RPMI8226 (cell line): ENCODE measurements at places on chromosomes 13 and 19.

DNA sequence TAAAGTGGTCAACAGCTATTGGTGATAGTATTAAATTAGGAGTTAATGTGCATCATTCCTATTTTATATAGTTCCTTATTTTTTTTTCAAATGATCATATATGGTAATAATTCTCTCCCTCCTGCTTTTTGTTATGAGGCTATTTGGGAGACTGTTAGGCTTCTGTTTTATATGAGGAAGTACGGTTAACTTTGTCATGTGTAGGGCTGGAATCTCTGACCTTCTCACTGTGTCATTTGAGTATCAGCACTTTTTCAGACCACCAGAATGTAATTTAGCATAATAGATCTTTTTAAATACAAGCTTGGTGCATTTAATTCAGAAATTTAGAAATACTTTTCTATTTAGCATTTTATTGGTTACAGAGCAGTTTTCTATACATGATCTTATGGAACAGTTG, 7.7 kb downstream of the DGKH start:
- peak; percentile 39 for DNase-seq

DNA sequence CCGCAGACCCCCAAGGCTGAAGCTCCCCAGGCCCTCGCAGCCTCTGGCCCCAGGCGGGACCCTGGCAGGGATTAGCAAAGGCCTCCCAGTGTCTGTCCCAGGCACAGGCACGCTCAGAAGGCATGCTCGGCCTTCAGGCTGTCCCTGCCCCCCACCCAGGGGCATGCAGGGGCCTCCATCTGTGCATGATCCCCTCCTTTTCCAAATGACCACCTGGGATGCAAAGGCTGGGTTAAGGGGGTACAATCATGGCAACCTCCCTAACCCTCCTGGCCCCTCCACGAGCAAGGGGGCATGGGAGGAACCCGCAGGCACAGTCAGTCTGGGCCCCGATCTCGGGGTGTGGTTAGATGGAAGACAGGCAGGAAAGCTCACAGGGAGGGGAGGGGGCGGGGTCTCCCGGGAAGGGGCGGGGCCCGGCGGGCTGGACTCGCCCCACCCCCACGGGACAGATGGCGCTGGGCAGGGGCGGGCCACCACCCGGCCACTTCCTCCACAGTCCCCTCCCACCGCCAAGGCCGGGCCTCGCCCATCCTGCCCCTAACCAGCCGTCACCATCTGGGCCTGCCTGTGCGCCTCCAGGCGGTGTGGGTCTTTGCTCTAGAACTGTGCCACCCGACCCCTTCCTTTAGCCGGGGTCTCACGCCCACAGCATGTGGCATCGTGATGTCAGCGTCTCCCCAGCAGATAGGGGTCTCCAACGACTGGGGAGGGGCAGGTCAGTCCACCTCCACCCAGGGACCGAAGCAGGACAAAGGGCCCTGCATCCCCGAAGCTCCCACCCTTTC, 7.0 kb upstream of the REXO1 start:
- peak; percentile 95 for DNase-seq

DNA sequence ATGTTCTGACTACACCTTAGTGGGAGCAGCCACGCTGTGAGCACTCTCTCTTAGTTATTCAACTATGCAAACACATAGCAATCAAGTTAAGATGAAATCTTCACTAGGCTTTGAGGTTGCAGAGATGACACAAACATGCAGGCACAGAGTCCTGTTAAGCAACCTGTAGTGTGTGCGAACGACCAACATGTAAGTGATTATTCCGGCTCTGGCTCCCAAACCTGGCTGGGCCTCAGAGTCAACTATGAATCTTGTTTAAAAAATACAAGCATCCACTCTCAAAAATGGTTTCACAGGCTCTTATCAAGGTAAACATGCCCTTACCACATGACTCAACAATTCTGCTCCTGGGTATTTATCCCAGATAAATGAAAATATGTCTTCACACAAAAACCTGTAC, 91.4 kb downstream of the IRS2 start:
- DNase-seq: no peak

GRCh38 chr19:10537668-10538067, 6.0 kb upstream of the ATG4D start:
- no peak for DNase-seq

DNA sequence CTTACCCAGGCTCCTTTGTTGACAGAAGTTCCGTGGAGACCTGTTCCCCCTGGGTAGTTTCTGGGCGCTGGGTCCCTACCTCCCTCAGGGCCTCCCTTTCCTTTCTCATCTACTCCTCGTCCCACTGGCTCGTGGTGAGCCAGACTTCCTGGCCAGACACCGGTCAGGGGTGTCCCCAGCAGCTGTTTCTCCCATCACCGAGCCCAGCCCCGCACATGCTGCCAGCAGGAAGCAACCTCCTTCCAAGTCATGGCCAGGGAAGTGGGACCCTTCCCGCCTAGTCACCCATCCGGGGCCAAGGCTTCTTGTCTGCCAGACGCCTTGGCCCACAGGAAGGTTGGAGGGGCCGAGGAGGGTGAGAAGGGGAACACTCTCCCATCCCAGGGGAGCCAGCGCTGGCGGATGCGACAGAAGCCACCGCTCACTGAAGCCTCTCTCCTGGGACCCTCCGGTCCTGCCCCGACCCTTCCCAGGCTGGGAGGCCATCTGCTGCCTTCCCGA, 5.7 kb downstream of the PAK4 start:
- DNase-seq: no peak

- no peak for DNase-seq
Observed at GRCh38 chr13:32491028-32491427, 47.6 kb downstream of the N4BP2L2 start.
